ENCODE measurements at places on chromosomes 2 and 18.

- DNase-seq: no peak
These were observed 12.1 kb upstream of the FAHD2A start for GRCh38 chr2:95390272-95390880.

- no peak for DNase-seq
These were observed at the start of gene ANKRD29 for GRCh38 chr18:23662309-23663263. ANKRD29 (minus strand) TSS chr18:23662911; CDS start chr18:23662730, 181 bp downstream.

- DNase-seq: no peak
These were observed 35.0 kb downstream of the TMEM177 start for GRCh38 chr2:119713819-119714490.

DNA sequence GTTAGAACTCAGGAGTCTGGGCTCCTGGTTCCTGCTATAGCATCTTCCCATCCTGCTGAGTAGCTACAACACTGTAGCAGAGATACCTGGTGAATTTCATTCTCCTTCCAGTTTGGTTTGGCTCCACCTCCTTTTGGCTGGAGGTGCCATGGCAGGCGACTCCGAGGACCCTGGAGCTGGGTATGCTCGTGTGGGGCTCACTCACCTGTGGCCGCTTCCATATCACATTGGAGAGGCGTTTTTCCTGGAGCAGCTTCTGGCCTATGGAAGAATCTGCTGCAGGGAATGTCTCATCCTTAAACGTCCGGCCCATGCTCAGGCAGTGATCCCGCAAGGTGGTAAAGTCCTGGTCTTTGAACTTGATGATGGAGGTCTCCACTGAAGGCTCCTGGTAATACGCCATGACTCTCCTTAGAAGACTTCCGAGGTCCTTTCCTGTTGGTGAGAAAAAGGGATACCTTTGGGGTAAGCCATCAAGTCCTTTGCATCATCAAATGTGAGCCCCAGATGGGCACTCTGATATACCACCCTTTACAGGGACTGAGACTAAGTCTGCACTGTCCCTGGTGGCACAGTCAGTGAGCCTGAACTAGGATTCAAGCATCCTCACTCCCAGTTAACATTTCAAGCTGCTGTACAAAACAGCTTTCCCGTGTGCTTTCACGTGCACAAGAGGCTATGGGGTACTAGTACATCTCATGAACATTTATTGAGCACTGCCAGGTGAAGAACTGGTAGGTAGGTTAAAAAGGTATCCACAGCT is 20.1 kb downstream of the CAPN13 start:
- no peak for DNase-seq

GRCh38 chr2:74695663-74696062 is 41.6 kb downstream of the SEMA4F start:
- DNase-seq: no peak

GRCh38 chr2:15302154-15302553 is 259.0 kb downstream of the NBAS start:
- DNase-seq: no peak

DNA sequence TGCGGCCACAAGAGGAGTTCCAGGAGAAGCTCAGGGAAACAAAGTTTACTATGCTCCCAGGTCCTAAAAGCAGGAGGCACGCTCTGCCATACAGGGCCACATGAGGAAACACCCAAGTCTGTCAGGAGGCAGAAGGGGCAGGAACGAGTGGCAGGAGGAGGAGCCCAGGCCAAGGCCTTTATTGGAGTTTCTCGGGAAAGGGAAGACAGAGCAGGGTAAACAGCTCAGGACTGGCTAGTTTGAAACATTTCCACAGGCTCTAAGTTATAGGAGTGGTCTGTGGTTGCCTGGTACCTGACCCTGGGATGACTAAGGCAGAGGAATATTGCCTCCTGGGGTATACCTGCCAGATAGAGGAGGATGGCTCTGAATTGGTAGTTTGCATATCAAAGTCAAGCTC is 3.7 kb upstream of the ZNF638 start:
- no peak for DNase-seq

- DNase-seq: no peak
These were observed 16.0 kb upstream of the LDLRAD4 start for GRCh38 chr18:13202571-13202970.

DNA sequence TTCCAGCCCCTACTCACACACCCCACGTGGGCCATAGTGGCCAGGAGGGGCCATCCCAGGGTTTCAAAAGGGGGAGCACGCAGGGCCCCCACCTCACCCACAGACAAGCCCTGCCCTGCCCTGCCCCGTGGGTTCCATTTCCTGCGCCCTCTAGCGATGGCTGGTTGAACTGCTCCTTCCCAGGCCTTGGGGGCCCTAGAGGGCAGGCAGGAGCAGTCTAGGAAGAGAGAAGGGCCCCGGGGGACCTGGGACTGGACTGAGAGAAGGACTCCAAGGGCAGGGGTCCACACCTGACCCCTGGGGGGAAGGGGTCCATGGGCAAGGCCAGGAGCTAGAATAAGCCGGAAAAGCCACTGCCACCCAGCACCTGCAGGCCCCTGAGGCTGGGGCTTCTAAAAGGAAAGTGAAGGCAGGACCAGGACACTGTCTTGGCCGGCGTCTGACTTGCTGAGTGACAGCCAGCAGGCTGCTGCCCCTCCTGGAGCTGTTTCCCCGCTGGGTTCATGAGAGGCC is 10.1 kb downstream of the CYP26B1 start:
- no peak for DNase-seq

DNA sequence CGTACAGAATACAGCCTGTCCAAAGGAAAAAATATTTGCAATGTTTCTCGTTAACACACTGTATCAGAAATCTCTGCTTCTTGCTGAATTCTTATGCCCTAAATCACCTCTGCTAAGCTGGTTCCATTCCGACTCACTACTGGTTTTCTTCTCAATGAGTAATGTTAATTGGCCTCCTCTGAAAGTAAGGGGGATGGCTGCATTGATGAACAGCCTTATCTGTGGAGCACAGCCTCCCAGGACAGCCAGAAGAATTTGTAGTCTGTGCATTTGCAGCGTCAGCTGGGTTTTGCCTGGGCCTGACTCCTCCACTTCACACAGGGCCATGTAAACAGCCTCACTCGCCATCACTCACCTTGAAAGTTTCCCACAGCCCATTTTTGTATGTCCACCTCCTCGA is 127.7 kb downstream of the RNF152 start:
- DNase-seq: peak; percentile 74

- no peak for DNase-seq
These were observed 48.0 kb downstream of the MGAT5 start for GRCh38 chr2:134301928-134302260.

DNA sequence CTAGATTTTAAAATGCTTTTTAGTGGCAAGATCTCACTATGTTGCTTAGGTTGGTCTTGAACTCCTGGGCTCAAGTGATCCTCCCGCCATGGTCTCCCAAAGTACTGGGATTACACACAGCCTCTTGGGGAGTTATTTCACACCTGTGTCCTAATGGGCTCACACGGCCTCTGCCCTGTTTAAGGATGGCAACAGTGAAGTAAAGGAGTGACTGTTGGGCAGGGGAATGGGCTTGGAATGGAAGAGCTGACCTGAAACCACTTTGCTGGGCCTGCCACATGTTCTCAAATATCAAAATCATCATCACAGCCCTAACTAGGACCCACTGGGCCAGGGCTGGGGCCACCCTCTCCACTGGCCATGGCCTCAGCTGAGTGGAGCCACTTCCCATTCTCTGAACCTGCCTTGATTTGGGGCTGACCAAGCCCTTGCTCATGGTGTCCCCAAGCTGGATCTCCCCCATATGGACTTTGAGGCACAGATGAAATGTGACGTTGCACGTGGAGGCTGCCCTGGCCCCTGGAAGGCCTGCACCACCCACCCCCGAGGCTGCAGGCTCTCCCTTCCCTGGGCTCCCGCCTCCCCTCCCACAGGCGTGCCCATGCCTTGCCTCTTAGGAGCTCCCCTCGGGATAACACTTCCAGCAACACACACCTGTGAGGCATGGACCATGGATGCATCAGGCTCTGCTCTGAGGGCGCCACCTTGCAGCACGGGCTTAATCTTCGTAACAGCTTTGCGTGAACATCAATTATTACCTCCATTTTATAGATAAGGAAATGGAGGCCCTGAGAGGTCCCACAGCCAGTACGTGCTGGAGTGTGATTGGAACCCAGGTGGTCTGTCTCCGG is 71.8 kb upstream of the SMAD7 start:
- DNase-seq: no peak

GRCh38 chr2:106168657-106169056 is 25.4 kb downstream of the UXS1 start:
- DNase-seq: no peak

DNA sequence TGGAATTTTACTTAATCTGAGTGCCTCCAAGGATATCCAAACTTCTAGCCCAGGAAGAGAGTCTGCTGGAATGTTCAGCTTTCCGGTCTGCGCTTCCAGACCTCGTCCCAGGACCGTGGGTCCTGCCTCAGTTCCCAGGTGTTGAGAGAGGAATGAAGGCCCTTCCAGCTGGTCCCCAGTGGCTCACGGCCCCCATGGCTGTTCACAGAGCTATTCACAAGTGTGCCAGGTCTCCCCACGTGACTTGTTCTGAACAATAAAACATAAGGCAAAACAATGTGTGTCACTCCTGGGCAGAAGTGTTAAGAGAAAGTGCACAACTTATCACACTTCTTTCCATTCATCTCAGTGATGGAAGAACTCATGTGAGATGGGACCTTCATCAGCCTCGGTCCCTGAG is 20.1 kb upstream of the TEX51 start:
- no peak for DNase-seq

DNA sequence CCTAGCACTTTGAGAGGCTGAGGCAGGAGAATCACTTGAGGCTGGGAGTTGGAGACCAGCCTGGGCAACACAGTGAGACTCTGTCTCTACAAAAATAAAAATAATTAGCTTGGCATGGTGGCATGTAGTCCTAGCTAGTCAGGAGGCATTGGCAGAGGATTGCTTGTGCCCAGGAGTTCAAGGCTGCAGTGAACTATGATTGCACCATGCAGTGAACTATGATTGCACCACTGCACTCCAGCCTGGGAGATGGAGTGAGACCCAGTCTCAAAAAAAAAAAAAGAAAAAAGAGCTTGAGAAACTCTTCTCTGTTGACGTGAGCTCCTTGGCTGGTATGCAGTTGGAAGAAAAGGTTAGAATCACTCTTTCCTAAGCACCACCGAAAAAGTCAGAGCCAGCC is 125.1 kb upstream of the TNP1 start:
- no peak for DNase-seq

DNA sequence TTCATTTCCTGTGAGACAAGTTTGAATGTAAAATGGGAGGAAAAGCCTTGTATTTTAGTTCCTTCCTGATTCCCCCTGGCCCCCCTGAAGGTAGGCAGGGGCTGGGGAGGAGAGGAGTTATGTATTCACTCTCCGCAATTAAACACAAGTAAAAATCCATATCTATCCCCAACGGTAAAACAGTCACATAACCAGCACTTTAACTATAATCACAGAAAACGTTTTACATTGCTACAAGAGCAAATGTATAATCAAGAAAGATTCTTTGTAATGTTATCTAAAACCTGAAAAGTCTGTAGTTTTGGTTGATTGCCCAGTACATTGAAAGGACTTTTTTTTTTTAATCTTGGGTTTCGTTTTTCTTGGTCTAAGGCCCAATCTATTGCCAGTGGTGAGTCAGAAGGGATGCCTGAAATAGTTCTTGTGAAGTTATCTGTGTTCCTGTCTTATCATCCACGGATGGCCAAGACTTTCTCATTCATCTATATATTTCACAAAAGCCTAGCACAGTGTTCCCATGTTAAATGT is 34.5 kb upstream of the CCNYL1 start:
- peak; percentile 64 for DNase-seq

DNA sequence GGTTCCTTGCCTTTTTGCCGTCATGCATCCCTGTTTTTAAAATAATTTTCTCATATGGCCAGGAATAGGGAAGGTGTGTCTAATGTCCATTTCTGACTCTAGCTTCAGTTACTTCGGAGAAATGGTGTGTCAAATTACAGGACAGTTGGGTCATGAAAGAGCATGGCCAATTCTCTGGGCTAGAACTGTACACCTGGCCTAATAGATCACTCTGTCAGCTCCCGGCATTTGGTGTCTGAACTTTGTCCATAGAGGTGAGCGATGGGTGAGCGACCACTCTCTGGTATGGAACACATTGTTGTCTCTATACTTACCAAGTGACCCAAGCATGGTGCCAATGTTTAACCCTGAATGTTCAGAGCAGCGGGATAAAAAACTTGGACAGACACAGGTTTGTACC is 38.3 kb upstream of the ASB18 start:
- no peak for DNase-seq

GRCh38 chr18:48308755-48309575 is 100.2 kb downstream of the ZBTB7C start:
- no peak for DNase-seq

GRCh38 chr2:24011250-24012104 is 1.6 kb downstream of the MFSD2B start:
- no peak for DNase-seq

DNA sequence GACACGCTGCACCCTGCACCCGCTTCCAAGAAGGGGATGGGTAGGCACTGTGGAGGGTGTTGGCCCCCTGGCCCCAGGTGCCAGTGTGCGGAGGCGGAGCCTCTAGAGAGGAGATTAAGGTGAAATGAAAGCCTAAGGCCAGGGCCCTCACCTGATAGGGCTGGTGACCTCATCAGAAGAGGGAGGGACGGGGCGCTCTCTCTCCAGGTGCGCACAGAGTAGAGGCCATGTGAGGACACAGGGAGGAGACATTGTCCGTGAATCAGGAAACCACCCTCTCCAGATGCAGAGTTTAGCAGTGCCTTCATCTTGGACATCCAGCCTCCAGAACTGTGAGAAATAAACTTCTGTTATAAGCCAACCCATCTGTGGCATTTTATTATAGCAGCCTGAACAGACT is 62.3 kb downstream of the PSMG2 start:
- no peak for DNase-seq

DNA sequence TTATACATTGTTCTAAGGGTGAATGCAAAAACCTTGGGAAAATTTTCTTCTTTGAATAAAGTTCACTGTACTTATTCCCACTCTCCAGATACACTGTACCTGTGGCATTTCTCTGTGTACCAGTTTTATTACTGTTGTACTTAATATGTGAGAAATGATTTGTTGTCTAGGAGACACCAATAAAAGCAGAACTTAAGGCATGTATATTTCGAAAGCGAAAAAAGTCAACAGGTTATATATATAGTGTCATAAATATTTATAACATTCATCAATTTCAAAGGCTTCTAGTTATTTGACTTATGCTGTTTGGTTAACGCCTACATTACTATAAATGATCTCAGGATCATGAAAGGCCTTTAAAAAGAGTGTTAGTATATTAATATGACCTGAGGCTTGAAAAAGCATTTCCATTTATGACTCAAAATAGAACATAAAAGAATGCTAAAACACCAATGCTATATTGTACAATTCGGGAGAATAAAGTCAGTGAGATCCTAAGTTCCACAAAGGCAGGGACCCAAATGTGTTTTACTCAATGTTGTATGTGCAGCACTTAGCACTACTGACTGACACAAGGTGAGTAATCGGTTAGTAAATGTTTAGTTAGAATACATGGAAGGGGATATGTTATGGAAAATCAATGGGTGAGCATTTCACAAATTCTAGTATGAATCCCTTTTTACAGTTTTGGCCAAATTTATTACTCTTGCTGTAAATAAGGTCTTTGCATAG is 32.2 kb upstream of the HNRNPA3 start:
- DNase-seq: no peak

- no peak for DNase-seq
These were observed 38.4 kb downstream of the KIF1A start for GRCh38 chr2:240781471-240782220.

GRCh38 chr2:45892757-45893156 is 241.3 kb downstream of the PRKCE start:
- no peak for DNase-seq

All from AG04449 (cell line).